ENCODE measurements at places on chromosomes 1 and 21.

DNA sequence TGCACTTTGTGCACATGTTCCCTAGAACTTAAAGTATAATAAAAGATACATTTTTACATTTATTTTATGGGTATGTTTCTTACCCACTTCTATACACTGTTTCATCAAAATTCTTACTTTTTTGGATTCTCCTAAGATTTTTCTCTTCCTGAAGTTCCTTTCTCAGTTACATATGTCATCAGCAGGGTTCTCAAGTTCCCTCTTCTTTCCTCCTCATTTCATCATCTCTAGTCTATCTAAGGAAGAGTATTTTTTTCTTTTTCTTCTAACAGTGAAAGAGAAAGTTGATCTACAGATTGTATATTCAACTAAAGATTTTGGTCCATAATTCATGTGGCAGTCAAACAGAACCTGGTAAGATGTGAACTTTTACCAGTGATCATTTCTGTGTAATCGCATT, 41.2 kb upstream of the CYYR1 start:
- DNase-seq = no peak

GRCh38 chr1:242602001-242602400, 77.5 kb upstream of the PLD5 start:
- no peak for DNase-seq

- no peak for DNase-seq
Measured at GRCh38 chr21:15221799-15222386, 157.1 kb upstream of the NRIP1 start.

- DNase-seq = no peak
Measured at GRCh38 chr1:119333163-119333896, 35.3 kb upstream of the HAO2 start.

DNA sequence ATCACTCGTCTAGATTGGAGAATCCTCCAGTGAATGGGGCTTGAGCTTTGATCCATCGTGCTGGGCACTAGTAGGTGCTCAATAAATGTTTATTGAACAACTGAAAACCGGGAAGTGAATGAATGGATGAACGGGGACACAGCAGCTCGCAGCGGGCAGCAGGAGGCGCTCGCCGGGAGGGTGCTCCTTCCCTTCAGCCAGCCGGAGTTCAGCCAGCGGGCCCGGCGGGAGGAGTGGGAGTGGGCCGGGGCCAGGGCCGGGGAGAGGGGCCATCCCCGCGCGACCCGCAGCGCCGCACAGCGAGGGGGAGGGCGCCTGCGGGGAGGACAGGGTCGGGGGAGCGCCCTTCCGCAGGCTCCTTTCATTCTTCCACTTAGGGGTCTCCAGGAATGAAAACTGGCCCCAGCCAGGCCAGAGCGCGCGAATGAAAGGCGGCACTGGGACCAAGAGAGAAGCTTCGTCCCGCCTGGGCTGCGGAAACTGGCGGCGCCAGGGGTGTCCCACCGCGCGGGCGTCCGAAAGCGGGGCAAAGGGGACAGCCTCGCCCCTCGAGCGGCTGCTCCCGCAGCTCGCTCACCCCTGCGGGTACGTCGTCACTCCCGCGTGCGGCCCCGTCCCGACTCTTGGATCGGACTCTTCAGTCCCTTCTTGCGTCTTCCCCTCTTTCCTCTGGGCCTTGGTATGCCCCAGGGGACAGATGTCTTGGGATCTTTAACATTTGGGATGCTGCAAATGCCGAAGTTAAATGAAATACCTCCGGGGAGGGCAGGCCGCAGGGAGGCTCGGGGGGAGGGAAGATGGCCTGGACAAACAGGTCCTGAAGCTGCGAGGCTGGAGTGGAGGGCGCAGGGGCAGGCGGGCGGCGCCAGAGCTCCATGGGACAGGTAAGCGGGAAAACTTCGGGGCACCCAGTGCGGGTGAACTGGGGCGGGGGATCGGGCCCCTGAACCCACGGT, 3.6 kb upstream of the INAVA start:
- DNase-seq = no peak

- no peak for DNase-seq
Measured at GRCh38 chr1:157274698-157275534, 136.7 kb upstream of the ETV3 start.

- no peak for DNase-seq
Measured at GRCh38 chr1:67892476-67893125, 59.3 kb upstream of the GNG12 start.

DNA sequence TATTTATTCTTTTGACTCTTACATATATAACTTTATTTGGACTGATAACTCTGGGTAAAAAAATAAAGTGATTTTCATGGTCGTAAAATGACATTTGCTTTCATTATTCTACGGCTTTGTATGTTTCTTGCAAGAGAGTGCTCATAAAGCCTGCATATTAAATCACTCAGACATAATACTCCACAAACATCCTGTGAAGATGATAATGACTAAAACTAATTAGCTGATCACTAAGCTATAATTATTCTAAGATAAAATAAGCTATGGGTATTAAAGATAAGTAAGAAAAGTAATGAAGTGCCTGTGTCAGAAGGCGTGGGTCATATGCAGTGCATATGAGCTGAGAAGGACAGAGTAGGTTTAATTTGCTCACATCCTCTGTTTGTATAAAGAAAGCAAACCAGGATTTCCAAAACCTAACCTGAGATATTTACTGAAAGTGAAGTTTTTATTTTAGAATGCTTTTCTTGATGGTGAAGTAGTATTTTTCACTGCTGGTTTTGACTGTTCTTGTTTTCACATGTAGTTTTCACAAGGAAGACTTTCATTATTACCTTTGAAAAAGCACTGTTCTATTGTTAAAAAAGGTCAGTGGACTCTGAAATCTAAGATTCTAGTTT, 278.8 kb downstream of the AMY1C start:
- no peak for DNase-seq

- DNase-seq = no peak
Measured at GRCh38 chr1:85585799-85586198, 5.2 kb downstream of the CCN1 start.

DNA sequence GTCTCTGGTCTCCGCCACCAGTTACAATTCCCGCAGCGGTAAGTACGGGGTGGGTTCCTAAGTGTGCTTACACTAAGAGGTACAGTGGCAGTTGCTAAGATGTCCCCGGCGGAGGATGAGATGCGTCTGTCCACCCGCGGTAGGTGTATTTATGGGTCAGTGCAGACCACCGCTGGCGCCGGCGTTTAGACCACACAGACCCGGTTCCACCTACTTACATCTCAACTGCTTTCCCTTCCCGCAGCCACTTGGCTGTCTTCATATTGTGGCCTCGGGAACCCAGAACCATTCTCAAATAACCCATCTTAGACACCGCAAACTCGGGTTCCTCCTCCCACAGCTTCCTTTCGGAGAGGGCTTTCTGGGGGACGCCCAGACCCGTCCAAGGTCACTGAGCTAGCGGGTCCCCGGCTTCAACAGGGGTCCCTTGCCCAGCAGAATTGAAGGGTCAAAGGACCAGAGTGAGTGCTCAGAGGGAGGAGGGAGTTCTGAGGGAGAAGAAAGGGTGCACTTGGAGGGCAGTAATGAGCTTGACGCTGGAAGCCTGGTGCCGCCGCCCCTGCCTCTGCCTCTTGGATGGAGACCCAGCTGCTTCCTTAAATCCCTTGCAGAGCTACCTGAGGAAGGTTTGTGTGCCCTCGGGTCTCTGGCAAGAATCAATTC, 8.6 kb downstream of the NR5A2 start:
- no peak for DNase-seq

- DNase-seq = no peak
Measured at GRCh38 chr1:203028784-203029553, 2.7 kb downstream of the PPFIA4 start.

- DNase-seq = no peak
Measured at GRCh38 chr1:227661495-227661894, 73.6 kb downstream of the JMJD4 start.

DNA sequence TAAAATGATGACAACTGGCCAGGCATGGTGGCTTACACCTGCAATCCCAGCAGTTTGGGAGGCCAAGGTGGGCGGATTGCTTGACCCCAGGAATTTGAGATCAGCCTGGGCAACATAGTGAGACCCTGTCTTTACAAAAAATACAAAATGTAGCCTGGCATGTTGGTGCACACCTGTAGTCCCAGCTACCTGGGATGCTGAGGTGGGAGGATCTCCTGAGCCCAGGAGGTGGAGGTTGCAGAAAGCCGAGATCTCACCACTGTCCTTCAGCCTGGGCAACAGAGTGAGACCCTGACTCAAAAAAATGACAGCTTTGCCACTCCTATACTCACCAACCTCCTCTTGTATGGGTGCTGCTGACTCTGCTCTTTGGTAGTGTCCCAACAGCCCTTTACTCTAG, 18.6 kb downstream of the SYT11 start:
- no peak for DNase-seq

DNA sequence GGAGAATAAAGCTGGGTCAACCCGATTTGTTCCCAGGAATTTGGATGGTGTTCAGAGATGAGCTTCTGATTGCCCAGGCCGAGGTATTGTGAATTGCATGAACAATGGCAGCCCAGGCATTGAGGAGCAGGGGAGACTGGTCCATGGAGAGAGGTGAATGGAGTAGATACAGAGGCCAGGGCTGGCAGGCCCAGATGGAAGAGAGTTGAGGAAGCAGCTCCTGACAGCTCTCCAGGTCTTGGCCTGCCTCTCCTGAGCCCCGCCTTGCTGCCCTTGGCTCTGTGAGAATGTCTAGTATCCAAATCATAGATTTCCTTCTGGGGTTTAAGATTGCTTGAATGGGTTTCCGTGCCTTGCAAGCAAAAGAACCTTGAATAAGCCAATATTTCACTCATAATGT, 11.5 kb downstream of the ABCA4 start:
- DNase-seq = no peak

DNA sequence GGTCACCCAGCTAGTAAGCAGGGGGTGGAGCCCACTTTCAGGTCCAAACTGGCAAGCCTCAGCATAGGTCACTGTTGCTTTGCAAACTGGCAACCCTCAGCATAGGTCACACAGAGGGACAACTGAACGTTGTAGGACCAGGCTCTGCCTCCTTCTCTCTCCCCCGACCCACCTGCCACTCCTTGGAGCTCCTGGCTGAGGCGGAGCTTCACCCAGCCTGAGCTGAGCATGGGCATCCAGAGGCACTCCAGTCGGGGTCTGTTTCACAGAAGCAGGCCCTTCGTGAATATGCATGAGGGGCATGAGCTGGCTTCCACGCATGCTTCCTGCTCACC, 24.2 kb downstream of the CAPZB start:
- no peak for DNase-seq

DNA sequence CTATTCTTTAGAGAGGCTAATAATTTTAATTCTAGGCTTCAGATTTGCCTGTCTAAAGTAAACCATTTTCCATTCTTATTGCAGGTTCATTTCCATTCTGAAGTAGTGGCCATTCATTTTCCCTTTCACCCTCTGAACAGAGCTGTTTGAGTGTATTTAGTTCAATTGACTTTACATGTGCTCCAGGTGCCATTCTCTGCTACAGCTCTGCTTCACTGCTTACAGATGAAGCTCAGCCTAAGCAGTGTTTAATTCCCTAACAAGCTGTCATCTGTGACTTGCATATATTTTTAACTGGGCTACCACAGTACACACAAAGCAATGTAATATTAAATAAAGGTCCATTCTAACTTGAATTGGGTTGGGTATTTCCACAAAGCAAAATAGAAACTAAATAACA, 1031.6 kb downstream of the KCNT2 start:
- DNase-seq = no peak

- no peak for DNase-seq
Measured at GRCh38 chr1:98086156-98086555, 165.3 kb upstream of the DPYD start.

GRCh38 chr1:227544067-227545050, 19.0 kb upstream of the ZNF678 start:
- no peak for DNase-seq

DNA sequence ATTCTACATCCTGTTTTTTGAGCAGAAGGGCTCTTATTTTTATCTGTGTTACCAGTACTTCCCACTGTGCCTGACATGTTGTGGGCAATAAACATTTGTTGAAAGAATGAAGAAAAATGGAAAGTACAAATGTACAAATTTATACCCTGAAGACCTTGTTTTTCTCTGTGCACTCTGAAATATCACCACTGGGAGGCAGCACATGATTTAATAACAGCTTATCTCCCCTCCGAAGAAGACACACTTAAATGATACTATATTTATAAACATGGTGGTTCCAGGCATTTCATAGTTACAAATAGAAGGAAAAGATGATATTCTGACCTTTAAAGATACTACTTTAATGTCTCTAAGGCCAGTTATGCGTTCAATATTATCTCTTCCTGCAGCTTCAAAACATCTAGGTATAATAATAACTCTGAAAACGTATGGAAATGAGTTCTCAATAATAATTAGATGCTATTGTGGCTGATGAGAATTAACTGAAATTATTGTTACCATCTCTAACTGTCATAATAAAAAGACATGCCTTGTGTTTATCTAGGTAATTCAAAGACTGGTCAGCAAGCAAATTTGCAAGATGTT, 12.8 kb downstream of the DYNLT5 start:
- no peak for DNase-seq

GRCh38 chr1:51952638-51953037, 37.9 kb downstream of the RAB3B start:
- DNase-seq = no peak

DNA sequence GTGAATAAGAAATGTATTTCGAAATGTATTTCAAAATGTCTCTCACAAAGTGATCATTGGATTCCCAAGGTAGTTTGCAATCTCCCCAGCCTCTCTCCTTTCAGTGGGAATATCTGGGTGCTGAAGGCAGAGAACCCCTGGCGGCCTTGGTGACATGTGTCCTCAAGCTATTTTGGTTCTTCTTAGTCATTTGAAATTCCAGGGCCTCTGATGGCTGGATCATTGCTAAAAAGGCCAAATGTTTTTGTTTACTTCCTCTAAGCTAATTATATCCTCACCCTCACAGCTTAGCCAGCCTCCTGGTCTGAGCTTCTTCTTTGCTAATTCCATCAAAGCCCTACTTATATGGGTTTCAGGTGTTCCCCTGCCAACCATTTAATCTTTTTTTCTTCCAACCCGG, 71.2 kb downstream of the LRRC40 start:
- DNase-seq = no peak

GRCh38 chr1:43436371-43436770, 17.4 kb downstream of the HYI start:
- DNase-seq = no peak
